GDM1 (cell line): ENCODE measurements at places on chromosomes 5 and 9.

GRCh38 chr9:70044490-70045307 lies 1.1 kb downstream of the MAMDC2 start:
- no peak for DNase-seq

DNA sequence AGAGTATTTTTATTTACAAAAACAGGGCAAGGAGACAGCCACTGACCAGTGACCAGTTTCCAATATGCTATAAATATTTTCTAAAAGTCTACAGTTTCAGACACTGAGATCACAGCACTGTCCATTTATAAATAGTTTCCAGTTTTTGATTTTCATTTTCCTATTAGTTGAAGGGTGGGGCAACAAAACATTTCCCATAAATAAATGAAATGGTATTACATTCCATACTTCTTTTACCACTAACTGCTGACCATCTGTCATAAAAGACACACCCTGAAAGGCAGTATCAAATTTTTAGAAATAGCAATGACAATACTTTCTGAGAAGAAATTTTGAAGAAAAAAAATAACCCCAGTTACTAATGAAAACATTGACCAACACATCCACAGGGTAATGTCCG lies 126.7 kb downstream of the ARSB start:
- DNase-seq, result no peak

DNA sequence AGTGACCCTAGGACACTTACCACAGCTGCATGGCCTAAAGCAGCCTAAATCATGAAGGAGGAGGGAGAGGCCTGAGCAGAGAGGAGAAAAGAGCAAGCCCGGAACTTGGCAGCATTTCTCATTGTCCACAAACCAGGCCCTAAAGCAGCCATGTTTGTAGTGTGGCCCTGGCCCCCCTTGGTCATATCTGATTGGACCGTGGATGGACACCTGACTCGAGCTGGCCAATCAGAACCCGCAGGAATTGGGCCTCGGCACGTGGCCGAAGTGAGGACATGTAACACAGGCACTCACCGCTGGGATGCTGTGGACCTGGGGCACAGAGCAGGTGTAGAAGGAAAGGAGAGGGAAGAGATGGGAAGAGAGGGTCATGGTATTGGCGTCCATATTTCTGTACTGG lies 56.9 kb downstream of the ASS1 start:
- no peak for DNase-seq

DNA sequence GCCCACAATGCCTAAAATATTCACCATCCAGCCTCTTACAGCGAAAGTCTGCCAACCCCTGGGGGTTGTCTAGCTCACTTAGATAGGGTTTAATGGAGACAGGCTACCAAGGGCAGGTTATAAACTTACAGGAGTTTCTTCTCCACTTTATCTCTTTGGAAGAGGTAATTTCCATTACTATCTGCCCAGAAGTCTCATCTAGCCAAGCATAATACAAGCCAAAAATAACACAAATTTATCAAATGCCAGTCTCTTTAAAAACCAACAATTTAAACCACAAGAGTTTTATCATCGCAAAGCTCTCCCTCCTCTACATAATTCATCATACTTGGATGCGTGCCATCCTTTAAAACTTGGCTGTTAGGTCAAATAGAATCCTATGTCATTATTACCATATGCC lies 6.2 kb downstream of the RBM22 start:
- DNase-seq, result no peak

- no peak for DNase-seq
Measured at GRCh38 chr9:82549174-82549821, 513.6 kb downstream of the RASEF start.

DNA sequence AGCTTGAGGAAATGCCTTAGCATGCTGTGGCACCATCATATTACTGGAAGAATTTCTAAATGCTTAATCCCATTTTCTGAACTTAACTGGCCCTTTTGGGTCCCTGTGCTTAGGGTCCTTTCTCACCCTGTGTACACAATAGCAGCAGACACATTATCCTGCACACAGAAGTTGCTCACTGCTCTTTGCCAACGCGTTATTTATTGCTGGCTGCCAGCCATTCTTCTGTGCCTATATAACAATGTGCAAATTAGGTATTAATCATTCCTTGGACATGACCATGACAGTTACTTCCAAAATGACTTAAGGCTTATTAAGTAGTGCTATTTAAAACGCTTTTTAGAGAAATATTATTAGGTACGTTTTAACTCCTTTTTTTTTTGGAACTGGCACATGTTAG lies 134.7 kb downstream of the FBN2 start:
- DNase-seq, result no peak

DNA sequence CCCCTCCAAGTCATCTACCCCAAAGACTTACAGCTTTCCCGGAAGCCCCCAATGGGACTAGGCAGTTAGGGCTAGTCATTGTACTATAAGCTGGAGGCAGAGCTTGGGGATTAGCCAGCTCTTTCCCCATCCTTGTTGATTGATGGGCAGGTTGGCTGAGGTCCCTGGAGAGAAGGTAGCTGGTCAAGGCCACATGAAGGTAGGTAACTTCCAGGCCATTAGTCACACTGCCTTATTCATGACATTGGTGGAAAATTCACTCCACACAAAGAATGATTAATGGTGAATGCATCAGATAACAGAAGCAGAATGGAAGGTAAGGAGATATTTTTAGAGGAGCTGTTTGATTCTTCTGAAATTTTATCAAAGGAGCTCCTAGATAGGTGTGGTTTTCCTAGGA lies 49.5 kb upstream of the TGFBR1 start:
- no peak for DNase-seq
